ENCODE measurements at places on chromosomes 11 and 22.

- no peak for DNase-seq
Observed at GRCh38 chr22:46641811-46642266, 21.7 kb downstream of the GRAMD4 start.

- DNase-seq = no peak
Observed at GRCh38 chr11:19766206-19766605, 53.6 kb downstream of the NAV2 start.

GRCh38 chr11:44993971-44994704 is 43.5 kb upstream of the TP53I11 start:
- DNase-seq = no peak

- DNase-seq = no peak
Observed at GRCh38 chr11:46307785-46308341, 30.4 kb downstream of the CREB3L1 start.

GRCh38 chr11:1449490-1450243 is 36.9 kb downstream of the MOB2 start:
- peak; percentile 28 for DNase-seq

- no peak for DNase-seq
Observed at GRCh38 chr22:49244466-49245420, 582.9 kb downstream of the BRD1 start.

DNA sequence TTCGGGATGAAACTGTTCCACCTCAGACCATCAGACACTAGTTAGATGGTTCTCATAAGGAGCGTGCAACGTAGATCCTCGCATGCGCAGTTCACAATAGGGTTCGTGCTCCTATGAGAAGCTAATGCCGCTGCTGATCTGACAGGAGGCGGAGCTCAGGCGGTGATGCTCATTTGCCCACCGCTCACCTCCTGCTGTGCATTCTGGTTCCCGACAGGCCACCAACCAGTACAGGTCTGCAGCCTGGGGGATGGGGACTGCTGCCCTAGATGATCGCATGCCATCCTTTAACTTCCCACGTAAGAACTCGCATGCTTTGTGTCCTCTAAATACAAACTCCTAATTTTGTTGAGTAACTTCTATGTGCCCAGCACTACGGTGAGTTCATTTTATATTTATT is 62.6 kb downstream of the EFCAB6 start:
- DNase-seq = no peak

DNA sequence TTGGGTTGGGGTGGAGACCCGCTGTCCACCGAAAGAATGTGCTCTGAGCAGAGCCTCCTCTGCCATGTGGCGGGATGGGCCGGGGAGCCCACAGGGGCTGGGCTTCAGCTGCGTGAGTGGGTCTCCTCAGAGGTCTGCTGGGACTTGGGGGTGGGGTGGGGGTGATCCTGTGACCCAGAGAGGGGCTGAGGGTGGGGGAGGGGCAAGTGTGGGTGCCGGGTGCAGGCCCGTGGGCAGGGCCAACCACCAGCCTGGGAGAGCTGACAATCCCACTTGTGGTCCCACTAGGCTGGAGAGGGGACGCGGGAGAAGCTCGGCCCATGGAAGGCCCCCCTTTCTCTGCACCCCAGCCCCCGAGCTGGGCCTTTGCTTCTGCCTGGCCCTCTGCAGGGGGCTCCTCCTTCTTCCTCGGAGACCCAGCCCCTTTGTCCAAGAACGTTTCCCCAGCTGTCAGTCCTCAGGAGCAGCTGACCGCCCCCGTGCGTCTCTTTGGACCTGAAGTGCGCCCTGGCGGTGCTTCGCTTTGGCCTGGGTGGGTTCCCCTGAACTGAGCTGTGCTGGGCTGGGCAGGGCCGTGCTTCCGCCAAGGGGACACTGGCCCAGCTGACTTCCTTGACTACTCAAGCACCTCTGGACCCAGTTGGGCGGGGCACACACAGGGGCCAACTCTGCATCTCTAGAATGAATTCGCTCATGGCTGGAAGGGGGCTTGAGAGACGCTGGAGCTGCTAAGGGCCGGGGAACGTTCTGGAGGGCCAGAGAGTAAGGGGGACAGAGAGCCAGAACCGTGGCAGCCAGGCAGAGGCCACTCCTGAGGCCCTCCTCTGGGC is 30.2 kb downstream of the OSBPL5 start:
- DNase-seq = no peak

DNA sequence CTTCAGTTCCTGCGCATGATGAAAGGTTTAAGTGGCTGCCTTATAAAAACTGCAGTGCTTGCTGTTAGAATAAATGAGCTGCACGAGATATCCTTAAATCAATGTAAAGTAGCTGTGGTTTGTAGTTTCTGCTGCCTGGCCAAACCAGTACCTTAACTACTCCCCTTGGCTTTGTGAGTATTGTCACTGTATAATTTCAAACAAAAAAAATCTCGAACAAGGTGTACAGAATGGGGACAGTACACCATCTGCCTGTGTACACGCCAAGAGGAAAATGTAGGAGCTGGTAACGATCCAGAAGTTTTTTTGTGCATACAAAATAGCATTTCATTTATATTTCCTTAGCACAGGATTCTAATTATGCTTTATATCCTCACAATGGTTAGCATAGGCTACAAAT is 20.6 kb upstream of the NDUFC2 start:
- no peak for DNase-seq

- no peak for DNase-seq
Observed at GRCh38 chr11:121328176-121328966, 35.8 kb downstream of the SC5D start.

DNA sequence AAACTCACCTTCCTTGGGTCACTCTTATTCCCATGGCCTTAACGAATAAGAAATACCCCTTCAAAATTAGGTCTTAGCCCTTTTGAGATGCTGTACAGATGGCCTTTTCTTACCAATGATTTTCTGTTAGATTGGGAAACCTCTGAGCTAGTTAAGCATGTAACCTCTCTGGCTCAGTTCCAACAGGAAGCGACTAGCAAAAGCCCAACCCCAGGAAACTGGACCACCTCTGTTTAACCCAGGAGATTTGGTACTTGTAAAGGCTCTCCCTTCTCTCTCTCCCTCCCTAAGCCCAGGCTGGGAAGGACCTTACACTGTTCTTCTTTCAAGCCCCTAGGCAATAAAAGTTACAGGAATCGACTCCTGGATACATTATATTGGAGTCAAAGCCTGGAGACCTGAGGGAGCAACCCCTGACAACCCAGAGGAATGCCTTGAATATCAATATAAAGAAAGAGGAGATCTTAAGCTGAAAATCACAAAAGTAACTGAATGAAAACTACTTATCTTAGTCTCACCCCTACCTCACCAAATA is 11.7 kb downstream of the APIP start:
- DNase-seq = no peak

DNA sequence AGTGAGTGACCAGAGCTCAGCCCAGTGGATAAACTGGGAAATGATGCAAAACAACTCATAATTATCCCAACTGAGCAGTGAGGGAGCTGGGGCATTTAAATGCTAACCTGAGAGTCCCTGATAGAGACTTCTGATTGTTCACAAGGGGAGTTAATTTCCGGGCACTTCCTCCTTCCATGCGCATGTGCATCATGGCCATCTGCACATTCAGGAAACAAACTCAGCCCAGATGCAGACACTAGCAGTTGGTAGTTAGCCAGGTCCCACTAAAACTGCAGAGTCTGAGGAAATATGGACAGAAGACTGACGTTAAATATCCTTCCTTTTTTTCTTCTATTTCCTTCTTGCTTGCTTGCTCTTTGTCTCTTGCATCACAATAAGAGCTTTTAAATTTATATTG is 852.1 kb upstream of the LRRC4C start:
- DNase-seq = no peak

DNA sequence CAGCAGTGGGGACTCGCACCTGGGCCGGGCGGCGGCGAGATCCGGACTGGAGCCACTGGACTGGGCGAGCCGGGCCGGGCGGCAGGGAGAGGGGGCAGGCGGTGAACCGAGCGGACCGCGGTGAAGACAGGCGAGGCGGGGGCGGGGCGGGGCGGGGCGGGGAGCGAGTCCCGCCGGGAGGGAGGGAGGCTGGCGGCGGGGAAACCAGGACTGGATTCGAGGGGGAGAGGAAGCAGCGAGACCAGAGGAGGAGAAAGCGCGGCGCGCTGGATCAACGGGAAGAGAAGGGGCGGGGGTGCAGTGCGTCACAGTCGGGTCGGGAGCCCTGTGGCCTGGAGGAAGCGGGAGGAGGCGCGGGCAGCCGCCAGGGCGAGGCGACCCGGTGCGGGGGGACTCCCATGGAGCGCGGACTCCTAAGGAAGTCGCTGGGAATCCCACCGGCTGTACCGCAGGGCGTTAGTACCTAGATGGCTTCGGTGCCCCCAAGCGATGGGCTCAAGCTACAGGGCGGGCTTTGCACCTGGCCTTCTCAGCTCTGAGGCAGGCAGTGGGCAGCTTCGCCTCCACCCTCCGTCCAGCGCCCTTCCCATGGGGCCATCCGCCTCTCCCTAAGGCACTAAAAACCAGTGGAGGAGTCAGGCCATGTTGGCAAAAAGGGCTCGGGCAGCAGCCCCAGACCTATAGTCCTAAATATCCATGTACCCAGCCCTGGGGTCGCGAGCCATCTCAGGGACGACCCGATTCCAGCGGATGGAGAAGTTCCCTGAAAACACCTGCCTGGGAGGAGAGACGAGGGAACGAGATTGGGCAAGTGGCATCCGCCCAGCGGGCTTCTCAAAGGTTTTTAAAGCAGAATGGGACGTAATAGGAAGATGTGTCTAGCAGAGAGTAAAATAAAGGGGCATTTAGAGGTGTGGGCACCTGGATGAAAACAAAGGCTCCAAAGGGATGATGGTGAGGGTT is at the start of gene TMEM121B:
TMEM121B (minus strand) TSS at position 128 of the 963 bp plus-strand sequence. CDS start 233 bp downstream, outside the sequence.
- DNase-seq = peak; percentile 92

DNA sequence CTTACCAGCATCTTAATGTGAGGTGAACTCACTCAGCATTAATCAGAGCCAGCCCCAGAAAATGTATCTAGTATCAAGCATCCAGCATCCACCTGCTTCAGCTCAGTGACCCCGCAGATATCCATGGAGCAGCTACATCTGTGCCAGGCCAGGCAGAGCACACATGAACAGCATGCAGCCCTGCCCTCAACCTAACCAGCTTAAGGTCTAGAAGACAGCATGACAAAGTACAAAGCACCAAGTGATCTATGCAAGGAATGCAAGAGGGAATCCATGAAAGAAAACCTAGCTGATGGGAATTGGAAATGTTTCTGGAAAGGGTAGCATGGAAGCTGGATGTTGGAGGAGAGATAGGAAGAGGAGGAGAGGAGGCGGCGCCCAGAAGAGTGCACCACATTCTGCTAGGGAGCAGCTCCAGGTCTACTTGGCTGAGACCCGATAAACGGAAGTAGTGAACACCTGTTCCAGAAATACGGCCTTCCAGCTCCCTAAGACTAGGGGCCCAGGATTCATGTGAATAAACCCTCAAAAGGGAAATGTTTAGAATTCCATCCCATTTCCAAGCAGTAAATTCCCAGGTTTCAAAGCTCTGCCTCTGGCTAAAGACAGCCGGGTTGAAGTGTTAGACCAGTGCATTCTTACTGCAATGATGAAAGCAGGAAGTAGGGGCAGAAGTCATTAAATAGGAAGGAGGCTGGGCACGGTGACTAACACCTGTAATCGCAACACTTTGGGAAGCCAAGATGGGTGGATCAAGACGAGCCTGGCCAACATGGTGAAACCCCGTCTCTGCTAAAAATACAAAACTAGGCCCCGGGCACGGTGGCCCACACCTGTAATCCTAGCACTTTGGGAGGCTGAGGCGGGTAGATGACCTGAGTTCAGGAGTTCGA is 23.5 kb upstream of the L3MBTL2 start:
- no peak for DNase-seq

GRCh38 chr22:42912059-42912458 is 55.0 kb upstream of the ARFGAP3 start:
- DNase-seq = no peak

DNA sequence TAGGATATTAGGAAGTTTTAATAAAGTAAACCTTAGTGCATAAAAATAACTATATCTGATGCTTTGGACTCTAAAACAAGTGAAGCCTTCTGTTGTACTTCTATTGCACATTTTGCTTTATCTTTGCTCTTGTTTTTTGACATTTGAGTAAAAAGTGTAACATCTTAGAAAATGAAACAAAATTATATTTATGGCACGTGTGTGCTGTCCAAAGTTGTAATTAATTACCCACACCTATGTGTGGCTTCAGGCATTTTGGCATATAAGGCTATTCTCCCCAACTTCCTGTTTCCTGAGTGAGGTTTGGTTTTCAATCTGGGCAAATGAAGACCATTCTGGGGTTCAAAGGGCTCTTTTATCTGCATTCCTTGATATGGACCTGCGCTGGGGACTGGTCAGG is at the start of gene OOSP1:
OOSP1 (plus strand) TSS at position 301 of the 400 bp plus-strand sequence; CDS start at position 324, 23 bp downstream.
- DNase-seq = no peak

DNA sequence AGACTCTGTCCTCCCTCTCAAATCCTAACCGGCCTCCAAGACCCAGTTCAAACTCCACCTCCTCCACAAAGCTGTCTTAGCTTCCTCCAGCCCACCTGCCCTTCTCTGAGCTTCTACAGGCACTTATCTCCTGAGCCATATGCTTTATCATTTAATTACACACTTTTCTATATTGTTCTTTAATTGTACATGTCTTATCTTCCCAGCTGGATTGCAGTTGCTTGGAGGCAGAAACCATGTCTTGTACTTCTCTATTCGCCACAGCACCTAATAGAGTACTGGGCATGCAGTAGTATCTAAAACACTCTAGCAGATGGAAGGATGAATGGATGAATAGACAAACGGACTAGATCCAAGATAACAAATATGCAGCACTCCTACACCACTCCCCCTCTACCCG is 11.3 kb downstream of the TRIM29 start:
- DNase-seq = no peak

DNA sequence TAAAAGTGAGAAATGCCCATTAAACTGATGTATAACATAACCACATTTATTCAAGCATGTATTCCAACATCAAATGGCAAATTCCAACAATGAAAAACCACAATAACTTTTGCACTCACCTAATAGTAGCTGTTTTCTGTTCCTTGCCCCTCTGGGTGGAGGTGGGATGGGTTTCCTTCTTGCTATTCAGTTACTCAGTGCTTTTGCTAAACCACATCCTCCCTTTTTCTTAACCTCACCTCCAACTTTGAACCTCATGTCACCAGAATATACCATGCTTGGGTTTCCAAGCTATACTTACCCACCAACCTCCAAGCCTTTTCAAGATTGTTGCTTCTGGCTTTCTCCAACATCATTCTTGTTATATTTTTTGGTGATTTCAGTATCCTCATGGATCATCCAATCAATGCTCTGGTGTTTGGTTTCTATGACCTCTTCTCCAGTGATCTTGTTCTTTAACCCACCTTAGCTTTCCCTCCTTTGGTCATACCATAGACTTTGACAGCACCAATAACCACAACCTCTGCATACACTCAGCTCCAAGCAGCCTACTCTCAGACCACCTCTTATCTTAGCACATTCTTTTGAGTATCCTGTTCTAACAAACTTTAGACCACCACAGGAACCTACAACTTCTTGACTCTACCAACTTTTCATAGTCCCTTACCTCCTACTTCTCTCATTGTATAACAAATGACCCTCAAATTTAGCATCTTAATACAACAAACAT is 3.2 kb upstream of the CCDC15 start:
- no peak for DNase-seq

GRCh38 chr11:119307219-119307618 is 9.7 kb downstream of the MCAM start:
- no peak for DNase-seq

GRCh38 chr11:45485070-45485707 is 180.2 kb downstream of the CHST1 start:
- no peak for DNase-seq

All from NCI-H774 (cell line).